Cortex of kidney (tissue), 1 donor: ENCODE measurements at places on chromosomes 4 and X.

DNA sequence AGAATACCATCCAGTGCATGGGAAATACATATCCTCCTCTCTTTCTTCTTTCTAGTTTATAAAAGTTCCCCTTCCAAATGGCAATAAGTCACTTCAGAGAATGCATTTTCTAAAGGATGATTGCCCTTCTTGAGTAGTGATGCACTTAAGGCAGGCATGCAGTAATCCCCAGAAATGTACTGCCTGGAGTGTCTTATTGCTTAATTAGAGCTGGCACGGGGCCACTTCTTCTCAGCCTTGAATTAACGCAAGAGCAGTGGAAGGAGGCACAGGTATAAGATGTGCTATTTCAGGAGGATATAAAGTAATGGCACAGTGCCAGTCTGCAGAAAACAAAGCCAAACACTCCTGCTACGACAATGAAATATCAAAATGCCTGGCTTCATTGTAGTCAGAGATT, 371.4 kb upstream of the FAM241A start:
- no peak for DNase-seq

GRCh38 chrX:69493766-69494165, 10.4 kb upstream of the NALF2 start:
- DNase-seq = no peak

DNA sequence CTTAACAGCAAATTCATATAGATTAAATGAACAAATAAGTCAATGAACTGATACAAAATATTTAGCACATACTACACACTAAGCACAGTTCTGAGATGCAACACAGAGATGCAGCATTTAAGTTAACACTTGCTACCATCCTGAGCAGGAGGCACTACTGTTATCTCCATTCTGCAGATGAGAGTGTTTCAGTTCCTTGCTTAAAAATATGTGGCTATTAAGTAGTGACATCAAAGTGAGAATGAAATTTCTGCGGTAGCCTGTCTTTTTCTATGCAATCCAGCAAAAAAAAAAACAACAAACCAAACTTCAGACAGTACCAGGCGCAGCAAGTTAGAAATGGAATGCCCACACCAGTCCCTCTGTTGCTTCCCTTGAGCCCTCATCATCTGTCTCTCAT, 90.8 kb downstream of the SHISA3 start:
- DNase-seq = no peak

DNA sequence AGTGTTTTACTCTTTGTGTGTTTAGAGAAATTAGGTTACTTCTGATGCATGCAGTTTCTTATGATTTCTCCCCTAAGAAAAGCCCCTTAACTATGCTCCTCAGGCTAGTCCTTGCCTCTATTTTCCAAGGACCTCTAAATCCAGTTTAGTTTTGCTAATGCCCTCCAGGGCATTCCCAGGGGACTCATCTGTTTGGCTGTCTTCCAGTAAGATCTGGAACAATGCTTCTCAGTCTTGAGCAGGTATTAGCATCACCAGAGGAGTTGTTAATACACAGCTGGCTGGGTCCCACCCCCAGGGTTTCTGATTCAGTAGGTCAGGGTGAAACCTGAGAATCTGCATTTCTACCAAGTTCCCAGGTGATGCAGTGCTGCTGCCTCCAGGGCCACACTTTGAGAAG, 56.9 kb downstream of the OTC start:
- no peak for DNase-seq

DNA sequence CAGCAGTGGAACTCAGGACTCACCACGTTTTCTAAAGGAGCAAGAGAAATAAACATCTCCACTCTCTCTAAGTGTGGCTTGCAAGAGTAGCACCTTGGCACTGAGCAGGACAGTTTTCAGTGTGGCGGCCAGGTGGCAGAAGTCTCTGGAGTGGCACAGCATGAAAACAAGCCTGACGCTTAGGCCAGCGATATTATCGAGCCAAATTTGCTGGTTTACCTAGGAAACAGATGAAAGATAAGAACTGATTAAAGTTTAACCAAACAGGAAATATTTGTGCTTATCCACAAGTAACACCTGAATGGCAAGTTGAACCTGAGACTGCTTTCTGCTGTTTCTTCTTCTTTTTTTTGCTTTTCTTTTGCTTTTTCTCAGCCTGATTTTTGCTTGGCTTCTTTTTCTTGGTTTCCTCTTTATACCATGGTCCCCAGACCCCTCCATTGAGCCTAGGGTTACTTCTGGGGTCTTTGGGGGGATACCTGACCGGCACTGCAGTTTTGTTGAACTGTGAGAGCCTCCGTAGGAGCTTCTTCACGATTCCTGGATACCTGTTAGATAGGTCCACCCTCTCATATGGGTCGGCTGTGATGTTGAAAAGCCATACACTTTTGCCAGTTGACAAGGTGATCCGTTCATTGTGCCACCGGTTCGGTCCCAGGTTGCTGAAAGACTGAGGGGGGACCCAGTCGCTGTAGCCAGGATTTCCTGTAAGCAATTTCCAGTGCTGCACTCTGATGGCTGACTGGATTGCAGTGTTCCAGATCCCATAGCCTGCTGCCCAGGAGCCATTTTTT, 77.3 kb downstream of the ARSJ start:
- no peak for DNase-seq

DNA sequence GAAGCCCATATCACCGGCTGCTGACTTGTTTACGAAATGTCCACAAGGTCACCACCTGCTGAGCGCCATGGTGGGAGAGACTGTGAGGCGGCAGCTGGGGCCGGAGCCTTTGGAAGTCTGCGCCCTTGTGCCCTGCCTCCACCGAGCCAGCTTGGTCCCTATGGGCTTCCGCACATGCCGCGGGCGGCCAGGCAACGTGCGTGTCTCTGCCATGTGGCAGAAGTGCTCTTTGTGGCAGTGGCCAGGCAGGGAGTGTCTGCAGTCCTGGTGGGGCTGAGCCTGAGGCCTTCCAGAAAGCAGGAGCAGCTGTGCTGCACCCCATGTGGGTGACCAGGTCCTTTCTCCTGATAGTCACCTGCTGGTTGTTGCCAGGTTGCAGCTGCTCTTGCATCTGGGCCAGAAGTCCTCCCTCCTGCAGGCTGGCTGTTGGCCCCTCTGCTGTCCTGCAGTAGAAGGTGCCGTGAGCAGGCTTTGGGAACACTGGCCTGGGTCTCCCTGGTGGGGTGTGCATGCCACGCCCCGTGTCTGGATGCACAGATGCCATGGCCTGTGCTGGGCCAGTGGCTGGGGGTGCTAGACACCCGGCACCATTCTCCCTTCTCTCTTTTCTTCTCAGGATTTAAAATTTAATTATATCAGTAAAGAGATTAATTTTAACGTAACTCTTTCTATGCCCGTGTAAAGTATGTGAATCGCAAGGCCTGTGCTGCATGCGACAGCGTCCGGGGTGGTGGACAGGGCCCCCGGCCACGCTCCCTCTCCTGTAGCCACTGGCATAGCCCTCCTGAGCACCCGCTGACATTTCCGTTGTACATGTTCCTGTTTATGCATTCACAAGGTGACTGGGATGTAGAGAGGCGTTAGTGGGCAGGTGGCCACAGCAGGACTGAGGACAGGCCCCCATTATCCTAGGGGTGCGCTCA, 8.7 kb upstream of the MSANTD1 start:
- DNase-seq = no peak

DNA sequence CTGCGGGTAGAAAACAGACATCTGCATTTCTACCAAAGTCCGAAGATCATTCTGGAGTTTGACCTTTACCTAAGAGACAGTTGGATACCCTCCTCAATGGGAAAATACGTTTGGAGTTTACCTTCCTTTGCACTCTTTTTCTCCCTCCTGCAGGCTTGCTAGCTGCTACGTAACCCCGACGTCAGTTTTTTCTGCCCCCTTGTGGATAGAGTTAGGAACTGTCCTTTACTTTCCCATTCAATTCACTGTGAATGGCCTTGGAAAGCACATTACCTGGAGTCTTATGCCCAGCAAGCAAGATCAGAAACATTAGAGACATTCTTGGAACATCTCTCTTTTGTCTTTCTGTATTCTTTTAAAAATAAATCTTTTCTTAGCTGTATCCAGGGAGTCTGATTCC, 250.7 kb downstream of the NAP1L3 start:
- no peak for DNase-seq

DNA sequence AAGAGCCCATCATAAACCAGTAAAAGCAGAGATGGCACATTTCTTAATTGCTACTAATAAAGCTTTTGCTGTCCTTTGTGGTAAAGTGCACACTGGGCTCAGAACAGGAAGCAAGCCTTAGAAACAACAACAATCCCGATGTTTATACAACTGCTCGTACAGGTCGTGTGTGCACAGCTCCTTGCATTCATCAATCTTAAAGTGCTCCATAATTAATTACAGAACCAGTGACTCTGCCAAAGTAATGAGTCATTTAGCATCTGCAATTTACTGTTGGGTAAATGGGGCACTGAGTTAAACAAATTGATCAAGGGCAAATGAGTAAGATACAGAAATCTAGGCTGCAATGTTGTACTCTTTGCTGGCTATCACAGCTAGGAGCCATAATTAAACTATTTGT, 61.3 kb upstream of the TXK start:
- DNase-seq = no peak

DNA sequence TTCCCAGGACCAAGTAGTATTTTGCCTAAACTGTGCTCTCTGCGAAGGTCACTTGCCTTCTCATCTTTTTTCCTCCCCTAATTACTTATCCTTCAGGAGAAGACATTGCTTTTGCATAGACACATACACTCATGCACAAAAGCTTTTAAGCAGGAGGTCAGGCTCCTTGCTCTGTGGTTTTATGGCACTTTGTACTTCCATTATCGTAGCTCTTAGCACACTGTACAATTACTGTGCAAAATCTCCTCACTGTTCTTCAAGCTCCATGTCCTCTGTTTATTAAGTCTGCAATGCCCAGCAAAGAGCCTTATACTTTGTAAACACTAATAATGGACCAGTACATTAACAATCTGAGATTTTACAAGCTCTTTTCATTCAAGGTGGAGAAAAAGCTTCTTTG, 188.4 kb upstream of the GNPDA2 start:
- DNase-seq = no peak

- no peak for DNase-seq
Observed at GRCh38 chrX:7133050-7133440, 14.5 kb upstream of the STS start.

GRCh38 chr4:65195666-65196065, 474.6 kb downstream of the EPHA5 start:
- no peak for DNase-seq

- DNase-seq = no peak
Observed at GRCh38 chrX:51893931-51894696, 691 bp downstream of the MAGED1 start.

DNA sequence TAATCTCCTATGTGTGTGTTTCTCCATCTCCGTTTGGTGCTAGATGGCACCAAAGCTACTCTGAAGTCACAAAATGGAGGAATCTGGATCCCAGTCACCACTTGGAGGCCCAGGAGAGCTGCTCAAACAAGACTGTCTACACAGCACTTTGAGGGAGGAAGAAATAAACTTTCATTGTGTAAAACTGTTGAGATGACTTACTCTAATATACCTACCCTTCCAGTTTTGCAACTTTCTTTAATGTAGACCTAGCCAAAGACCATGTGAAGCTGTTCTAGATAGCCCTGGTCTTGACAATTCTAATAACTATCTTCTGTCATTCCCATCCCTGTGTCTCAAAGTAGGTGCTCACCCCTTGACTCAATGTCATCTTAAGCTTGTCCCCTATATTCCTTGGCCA, 52.8 kb upstream of the TAB3 start:
- DNase-seq = no peak

- no peak for DNase-seq
Observed at GRCh38 chr4:38957261-38957815, 74.9 kb downstream of the TMEM156 start.

GRCh38 chr4:86294883-86295282, 65.0 kb downstream of the MAPK10 start:
- no peak for DNase-seq

DNA sequence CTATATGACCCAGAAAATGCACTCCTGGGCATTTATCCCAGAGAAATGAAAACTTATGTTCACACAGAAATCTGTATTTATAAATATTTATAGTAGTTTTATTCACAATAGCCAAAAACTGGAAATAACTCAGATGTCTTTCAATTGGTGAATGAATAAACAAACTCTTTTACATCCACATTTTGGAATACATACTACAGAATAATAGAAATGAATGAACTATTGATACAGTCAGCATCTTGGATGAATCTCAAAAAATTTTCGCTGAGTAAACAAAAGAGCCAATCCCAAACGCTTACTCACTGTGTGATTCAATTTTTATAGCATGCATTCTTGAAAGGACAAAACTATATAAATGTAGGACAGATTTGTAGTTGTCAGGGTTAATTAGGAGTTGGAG, 75.1 kb upstream of the HTR2C start:
- no peak for DNase-seq

- DNase-seq = no peak
Observed at GRCh38 chr4:115671581-115671980, 558.2 kb upstream of the NDST4 start.

DNA sequence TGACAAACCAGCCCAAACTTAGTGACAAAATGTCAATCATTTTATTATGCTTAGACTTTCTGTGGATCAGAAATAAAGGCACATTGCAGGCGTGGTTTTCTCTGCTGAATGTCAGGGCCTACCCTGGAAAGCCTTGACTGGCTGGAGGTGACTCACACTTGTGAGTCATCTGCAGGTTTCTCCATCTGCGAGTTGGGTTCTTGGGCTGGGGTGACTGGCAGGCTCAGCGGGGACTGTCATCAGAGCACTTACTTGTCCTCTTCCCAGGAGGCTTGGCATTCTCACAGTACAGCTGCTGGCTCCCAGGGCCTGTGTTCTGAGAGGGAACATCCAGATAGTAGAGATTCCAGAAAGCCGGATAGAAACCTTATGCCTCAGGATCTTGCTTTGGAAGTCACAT, 153.8 kb upstream of the AGA start:
- DNase-seq = no peak

DNA sequence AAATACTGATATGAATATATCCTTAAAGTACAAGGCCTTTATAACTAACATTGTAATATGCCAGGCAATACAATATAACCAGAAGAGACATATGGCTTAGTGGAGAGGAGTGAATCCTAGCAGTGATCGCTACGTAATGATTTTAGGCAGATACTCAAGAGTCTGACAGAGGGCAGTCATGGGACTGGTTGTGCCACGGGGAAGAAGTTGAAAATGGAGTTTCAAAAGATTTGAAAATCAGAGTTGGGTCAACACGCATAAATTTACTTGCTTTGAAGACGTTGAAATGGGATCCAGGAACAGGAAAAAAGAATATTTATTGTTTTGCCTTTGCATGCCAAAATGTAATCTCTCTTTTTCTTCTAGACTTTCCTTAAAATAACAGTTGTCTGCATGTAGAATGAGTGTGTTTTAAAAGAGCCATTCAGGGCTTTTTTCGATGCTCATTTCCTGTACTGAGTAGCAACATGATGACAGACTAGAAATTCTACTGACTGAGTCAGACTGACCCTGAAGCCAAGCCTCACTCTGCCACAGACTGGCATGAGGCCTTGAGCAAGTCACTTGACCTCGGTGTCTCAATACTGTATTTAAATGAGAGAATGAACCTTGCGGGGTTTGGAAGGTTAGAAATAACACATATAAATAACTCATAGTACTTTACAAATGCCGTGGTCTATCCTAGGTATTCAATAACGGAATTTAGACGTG, 8.1 kb upstream of the SMS start:
- DNase-seq = no peak
